ENCODE measurements at places on chromosomes 4 and X. TPM values are rescaled to one million over a fixed set of nuclear protein-coding genes. Genes with fewer than 3 reads are reported as not detected.

The NALF2 gene
- total RNA-seq, result not detected

The BGN gene
- total RNA-seq, result not detected

The GPR50 gene
- not detected for total RNA-seq

The AKAP14 gene
- total RNA-seq, result not detected

The UGT2B11 gene
- not detected for total RNA-seq

The CLGN gene
- total RNA-seq, result not detected

The PPP4R3C gene
- total RNA-seq, result not detected

The CHIC1 gene
- total RNA-seq, result 4.4 TPM

The NOA1 gene
- 15.6 TPM for total RNA-seq

The SOD3 gene
- not detected for total RNA-seq

The NUDT11 gene
- 1.1 TPM for total RNA-seq

The PPEF2 gene
- total RNA-seq, result not detected

The GSX2 gene
- not detected for total RNA-seq

The SPP1 gene
- not detected for total RNA-seq

The CLCN4 gene
- total RNA-seq, result not detected

The LUZP4 gene
- total RNA-seq, result not detected

The CYSLTR1 gene
- total RNA-seq, result 7.3 TPM

The HTN1 gene
- not detected for total RNA-seq

The CSN1S1 gene
- not detected for total RNA-seq

The ZNF157 gene
- 0.61 TPM for total RNA-seq

The GRIA3 gene
- not detected for total RNA-seq

The STAP1 gene
- 7.5 TPM for total RNA-seq

The CWH43 gene
- total RNA-seq, result not detected

The DRD5 gene
- not detected for total RNA-seq

The SYTL4 gene
- not detected for total RNA-seq

The SHROOM2 gene
- total RNA-seq, result 0.08 TPM

The MAGEE2 gene
- total RNA-seq, result not detected

The BLOC1S4 gene
- 15.9 TPM for total RNA-seq

The CXCL6 gene
- total RNA-seq, result not detected

The SYP gene
- 0.84 TPM for total RNA-seq
